ENCODE measurements at places on chromosomes 7 and 10.

- no peak for DNase-seq
These were observed 33.8 kb upstream of the NANOS1 start for GRCh38 chr10:118995739-118996138.

DNA sequence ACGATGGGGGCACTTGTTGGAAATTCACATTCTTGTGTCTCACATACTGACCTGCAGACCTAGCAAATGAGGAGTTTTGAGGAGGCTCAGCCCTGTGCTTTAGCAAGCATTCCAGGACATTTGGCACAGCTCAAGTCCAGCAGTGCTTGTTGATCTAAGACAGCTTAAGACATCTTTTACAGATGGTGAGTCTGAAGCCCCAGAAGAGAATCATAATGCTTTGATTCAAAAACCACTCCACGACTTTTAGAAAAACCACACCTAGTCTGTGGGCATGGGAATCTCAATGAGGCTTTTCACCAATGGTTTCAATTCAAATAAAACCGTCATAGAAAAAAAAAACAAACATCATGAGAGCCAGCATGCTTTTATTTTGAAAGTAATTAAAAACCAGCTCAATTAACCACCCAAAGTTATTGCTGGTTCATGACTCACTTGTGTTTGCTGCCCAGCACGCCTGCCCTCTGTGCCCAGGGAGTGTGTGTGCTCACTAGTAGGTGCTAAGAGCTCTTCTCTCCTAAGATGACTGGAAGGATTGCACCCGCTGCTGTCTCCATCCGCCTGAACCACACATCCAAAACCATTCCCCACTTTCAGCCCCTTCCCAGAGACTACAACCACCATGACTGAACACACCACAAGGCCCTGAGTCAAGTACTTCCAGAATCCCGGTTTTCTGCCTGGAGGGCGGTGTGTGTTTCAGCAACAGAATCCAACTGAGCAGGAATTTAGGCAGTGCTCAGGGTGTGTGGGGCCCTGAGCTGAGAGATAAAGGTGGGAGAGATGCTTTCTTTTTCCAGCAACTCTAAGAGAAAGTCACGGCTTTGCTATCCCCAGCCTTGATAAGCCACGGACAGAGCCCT lies 130.2 kb upstream of the ADAM12 start:
- DNase-seq, result no peak

DNA sequence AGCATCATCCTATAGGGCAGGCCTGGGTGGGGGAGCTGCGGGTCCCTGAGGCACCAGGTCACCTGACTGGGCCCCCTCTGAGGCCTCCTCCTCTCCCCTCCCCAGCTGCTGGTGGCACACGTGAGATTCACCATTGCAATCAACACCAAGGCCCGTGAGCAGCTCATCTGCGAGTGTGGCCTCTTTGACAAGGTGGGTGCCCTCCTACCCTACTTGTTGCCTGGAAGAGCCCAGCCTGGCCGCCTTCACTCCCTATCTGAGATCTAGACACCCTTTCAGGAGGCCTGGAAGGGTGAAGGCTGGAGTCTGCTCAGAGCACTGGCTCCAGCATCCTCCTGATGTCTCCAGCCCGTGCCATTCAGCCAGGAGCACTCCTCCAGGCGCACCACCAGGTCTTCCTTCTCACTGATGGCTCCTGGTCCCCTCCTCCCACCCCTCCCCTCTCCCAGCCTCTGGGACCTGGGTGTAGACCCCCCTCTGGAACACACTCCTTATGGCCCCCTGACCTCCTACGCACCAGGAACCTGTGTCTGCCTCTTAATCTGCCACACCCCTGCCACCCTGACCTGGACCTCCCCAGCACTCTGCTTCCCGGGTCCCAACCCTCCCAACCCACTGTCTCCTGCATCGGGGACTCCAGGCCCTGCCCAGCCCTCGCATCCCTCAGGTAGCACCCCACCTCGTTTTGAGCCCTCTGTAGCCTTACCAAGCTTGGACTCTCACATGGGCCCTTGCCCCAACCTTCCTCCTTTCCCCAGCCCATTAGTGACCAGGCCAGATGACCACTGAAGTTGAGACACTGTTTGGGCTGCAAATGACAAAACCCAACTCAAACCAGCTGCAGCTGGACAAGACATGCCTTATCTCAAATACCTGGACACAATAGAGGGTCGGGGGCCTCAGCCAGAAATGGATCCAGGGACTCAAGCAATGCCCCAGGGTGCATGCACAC lies 67.5 kb downstream of the ALOX5 start:
- DNase-seq, result no peak

DNA sequence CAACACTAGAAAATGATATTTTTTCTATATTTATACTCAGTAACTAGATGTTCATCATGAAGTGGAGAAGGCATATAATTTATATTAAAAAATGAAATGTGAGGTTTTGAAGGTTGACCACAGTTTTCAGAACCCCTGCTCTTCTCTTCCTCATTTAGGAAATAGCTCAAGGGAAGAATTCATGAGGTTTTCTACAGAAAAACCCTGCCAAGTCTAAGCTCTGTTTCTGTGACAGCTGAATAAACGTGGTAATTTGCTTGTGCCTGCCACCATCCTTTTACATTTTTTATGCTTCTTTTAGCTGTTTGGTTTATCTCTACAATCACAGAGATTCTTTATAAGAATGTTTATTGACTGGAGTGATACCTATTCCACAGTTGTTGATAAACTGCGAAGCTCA lies 630.3 kb upstream of the POT1 start:
- no peak for DNase-seq

DNA sequence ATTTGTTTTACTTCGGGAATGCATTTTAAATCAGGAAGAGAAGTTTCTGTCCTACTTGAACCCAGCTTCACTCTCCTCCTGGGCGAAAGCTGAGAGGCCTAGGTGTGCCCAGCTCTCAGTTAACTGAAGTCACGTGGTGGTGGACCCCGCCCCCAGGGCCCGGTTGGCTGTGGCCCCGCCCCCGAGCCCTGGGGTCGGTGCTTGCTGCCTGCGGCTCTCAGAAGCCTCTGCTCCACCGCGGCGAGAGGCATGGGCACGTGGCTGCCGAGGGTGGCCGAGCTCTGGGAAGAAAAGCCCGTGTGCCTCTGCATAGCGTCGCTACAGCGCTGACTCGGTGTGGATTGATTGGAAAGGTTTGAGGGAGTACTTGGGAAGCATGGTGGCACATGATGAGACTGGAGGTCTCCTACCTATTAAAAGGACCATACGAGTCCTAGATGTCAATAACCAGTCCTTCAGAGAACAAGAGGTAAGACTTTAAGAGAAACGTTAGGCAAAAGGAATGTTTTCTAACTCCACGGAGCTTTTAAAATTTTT lies 34.1 kb downstream of the NET1 start:
- DNase-seq, result peak; percentile 74

- no peak for DNase-seq
These were observed 30.3 kb downstream of the PIK3CG start for GRCh38 chr7:106895246-106895864.

All from stimulated activated CD4-positive, alpha-beta T cell treated with anti-CD3 and anti-CD28 coated beads, TNF-alpha, amount 100 ng/mL, for 48 hours (primary cell).